Chondrocyte (in vitro differentiated cells): ENCODE measurements at places on chromosomes 7 and 10. TPM values are rescaled to one million over a fixed set of nuclear protein-coding genes. Genes with fewer than 3 reads are reported as not detected.
A peak's percentile ranks its signal among the peaks of the same experiment; 100 is the strongest.

- H3K4me1 ChIP-seq: peaks cover 20% of the 10 kb centered on the region
- no peak overlapping the region for H3K27ac ChIP-seq
- no peak overlapping the region for H3K4me3 ChIP-seq
- H3K36me3 ChIP-seq: no peaks in the 10 kb centered on the region
- no peak for DNase-seq
- peaks cover 2% of the 10 kb centered on the region for H3K27me3 ChIP-seq
Measured at GRCh38 chr7:51121931-51122425, 194.6 kb downstream of the COBL start.

- DNase-seq: no peak
- no peak overlapping the region for H3K27ac ChIP-seq
- H3K4me3 ChIP-seq: no peak overlapping the region
- H3K4me1 ChIP-seq: peaks cover 4% of the 10 kb centered on the region
- peaks cover 12% of the 10 kb centered on the region for H3K36me3 ChIP-seq
Measured at GRCh38 chr7:80216996-80217842, 82.6 kb downstream of the GNAI1 start.

The NPC1L1 gene
- total RNA-seq: not detected in 3 replicates

GRCh38 chr10:70323138-70323696 is 39.4 kb upstream of the NPFFR1 start:
- peaks cover 8% of the 10 kb centered on the region for H3K4me1 ChIP-seq
- H3K36me3 ChIP-seq: no peaks in the 10 kb centered on the region
- peak; percentile 46 for DNase-seq
- no peak overlapping the region for H3K27ac ChIP-seq

DNA sequence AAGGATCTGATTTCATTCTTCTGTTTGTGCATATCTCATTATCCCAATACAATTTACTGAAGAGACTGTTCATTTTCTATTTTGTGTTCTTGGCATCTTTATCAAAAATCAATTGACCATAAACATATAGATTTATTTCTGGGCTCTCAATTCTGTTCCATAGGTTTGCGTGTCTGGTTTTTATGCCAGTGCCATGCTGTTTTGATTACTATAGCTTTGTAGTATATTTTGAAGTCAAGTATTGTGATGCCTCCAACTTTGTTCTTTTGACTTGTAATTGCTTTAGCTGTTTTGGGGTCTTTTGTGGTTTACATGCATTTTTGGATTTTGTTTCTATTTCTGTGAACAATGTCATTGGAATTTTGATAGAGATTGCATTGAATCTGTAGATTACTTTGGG is 278.8 kb downstream of the GPR158 start:
- no peaks in the 10 kb centered on the region for H3K4me1 ChIP-seq
- H3K36me3 ChIP-seq: no peaks in the 10 kb centered on the region
- no peak overlapping the region for H3K4me3 ChIP-seq
- H3K27ac ChIP-seq: no peak overlapping the region

GRCh38 chr10:28385748-28386502 is 83.1 kb upstream of the MPP7 start:
- peaks cover 2% of the 10 kb centered on the region for H3K36me3 ChIP-seq
- H3K27ac ChIP-seq: no peak overlapping the region
- DNase-seq: no peak
- peaks cover 6% of the 10 kb centered on the region for H3K27me3 ChIP-seq
- H3K4me3 ChIP-seq: no peak overlapping the region

The ARHGAP22 gene
- 0.94 to 8.8 TPM (median 7.1 TPM) in 3 replicates for total RNA-seq

The SFMBT2 gene
- total RNA-seq: 1.8 to 2.0 TPM (median 1.9 TPM) in 3 replicates

GRCh38 chr7:72077786-72078185 is 334.4 kb downstream of the CALN1 start:
- peaks cover 2% of the 10 kb centered on the region for H3K27me3 ChIP-seq
- H3K4me3 ChIP-seq: no peak overlapping the region

DNA sequence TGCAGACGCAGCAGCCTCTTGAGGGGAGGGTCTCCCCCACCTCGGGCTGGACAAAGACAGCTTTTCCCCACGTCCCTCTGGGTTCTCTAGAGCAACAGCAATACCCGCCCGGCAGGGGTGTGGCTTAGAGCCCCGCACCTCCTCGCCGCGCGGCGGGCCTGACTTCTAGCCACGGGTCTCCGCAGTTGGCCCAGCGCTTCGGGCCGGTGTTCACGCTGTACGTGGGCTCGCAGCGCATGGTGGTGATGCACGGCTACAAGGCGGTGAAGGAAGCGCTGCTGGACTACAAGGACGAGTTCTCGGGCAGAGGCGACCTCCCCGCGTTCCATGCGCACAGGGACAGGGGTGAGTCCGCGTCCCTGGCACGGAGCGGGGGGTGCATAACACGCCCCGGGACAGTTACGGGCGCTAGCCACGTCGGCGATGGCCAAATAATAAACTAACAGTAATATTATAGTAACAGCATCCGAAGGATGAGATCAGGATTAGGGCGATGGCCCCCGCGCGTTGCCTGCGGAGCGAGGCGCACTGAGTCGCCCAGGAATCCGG is 1.2 kb downstream of the CYP2E1 start:
- DNase-seq: no peak
- no peaks in the 10 kb centered on the region for H3K4me1 ChIP-seq
- H3K4me3 ChIP-seq: no peak overlapping the region
- no peak overlapping the region for H3K27ac ChIP-seq
- H3K36me3 ChIP-seq: peaks cover 16% of the 10 kb centered on the region
- H3K27me3 ChIP-seq: no peaks in the 10 kb centered on the region

The FKBP6 gene
- not detected in 3 replicates for total RNA-seq

The SLC13A4 gene
- not detected in 3 replicates for total RNA-seq

GRCh38 chr10:97196223-97197029 is 10.7 kb upstream of the SLIT1 start:
- H3K36me3 ChIP-seq: no peaks in the 10 kb centered on the region
- peaks cover 4% of the 10 kb centered on the region for H3K4me1 ChIP-seq
- peaks cover 39% of the 10 kb centered on the region for H3K27me3 ChIP-seq

GRCh38 chr10:78401624-78402367 is 368.1 kb downstream of the RPS24 start:
- no peak overlapping the region for H3K4me3 ChIP-seq
- no peak overlapping the region for H3K27ac ChIP-seq
- no peaks in the 10 kb centered on the region for H3K36me3 ChIP-seq
- H3K27me3 ChIP-seq: peaks cover 3% of the 10 kb centered on the region

The CPA4 gene
- 2.1 to 10.3 TPM (median 7.9 TPM) in 3 replicates for total RNA-seq

GRCh38 chr7:103989785-103990767 is 618 bp upstream of the RELN start:
- peaks cover 56% of the 10 kb centered on the region for H3K27me3 ChIP-seq
- peak overlapping the region; percentile 61 for H3K4me3 ChIP-seq
- no peak overlapping the region for H3K27ac ChIP-seq
- peaks cover 1% of the 10 kb centered on the region for H3K36me3 ChIP-seq

DNA sequence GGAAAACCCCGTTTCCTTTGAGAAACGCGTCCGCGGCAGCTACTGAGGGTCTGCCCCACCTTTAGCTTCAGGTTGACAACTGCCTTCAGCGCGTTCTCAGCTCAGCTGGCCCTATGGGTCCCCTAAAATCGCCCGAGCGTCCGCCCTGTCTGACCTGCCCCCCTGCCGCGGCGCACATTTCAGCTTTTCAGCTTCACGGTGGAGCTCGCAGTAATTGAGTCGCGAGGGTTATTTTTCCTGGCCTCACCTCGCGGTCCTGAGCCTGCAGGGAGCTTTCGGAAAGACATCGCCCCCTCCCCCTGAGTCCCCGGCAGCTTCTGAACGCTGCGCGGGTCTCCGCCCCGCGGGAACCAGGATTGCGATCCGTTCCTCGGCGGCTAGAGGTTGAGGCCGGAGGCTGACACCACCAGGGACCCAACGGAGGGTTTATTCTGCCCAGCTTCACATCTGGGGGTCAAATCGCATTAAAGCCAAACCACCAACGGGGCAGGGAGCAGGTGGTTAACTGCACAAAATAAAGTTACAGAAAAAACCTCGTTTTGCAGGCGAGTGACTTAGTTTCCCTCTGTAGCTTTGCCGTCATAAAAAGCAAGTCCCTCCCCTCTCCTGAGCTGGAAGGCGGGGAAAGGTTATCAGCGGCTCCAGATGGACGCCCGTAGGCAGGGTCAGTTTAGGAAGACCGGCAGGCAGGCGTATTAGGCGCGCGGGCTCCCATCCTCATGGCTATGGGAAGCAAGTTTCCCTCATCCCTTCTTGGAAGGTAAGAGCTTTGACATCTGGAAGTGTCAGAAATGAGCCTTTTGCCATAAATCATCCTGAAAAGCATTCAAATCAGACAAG is 11.0 kb downstream of the TWIST1 start:
- peak overlapping the region; percentile 91 for H3K4me3 ChIP-seq
- DNase-seq: no peak
- H3K36me3 ChIP-seq: no peaks in the 10 kb centered on the region
- peak overlapping the region; percentile 99 for H3K27ac ChIP-seq
- peaks cover 51% of the 10 kb centered on the region for H3K4me1 ChIP-seq

The TMEM139 gene
- total RNA-seq: not detected in 3 replicates

The NRCAM gene
- 7.8 to 40.0 TPM (median 9.5 TPM) in 3 replicates for total RNA-seq

DNA sequence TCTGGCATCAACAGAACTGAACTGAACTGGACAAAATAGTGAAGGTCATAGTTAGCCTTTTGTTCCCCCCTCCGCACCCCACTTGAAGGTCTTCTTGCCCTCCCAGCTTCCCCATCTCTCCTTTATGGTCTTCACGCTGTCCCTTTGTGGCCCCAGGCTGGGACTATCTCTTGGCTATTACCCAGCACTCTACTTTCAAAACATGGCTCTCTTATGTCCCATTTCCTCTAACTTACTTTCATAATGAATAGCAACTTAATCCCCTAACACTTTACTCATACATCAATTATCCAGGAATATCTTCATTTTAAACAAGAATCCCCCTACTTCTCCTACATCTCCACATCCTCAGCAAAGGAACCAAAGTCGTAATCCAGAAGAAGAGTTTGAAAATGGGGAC is 135.3 kb upstream of the ITGB1 start:
- no peaks in the 10 kb centered on the region for H3K4me1 ChIP-seq
- H3K27ac ChIP-seq: no peak overlapping the region
- H3K4me3 ChIP-seq: no peak overlapping the region
- H3K27me3 ChIP-seq: no peaks in the 10 kb centered on the region
- H3K36me3 ChIP-seq: peaks cover 2% of the 10 kb centered on the region

GRCh38 chr7:41708581-41709358 is 5.9 kb upstream of the INHBA start:
- peaks cover 1% of the 10 kb centered on the region for H3K36me3 ChIP-seq
- DNase-seq: no peak
- peak overlapping the region; percentile 7 for H3K27ac ChIP-seq
- H3K4me3 ChIP-seq: no peak overlapping the region
- peaks cover 44% of the 10 kb centered on the region for H3K4me1 ChIP-seq
- no peaks in the 10 kb centered on the region for H3K27me3 ChIP-seq

DNA sequence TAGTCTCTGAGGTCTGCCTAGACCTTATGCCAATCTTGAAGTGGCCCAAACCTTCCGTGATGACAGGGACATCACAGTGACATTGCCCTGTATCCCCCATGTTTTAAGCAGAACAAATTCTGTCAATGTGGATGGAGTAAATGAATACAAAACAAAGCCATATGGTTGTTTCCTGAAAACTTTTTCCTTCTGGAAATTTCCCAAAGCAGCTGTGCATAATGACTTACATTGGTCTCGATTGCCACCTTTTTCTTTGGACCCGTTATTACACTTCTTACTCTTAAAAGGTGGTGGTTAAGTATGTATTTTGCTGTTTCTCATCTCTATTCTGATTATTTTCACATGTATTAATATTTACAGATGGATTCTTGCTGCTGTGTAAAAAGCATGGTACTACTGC is 411.2 kb upstream of the KLF6 start:
- no peak overlapping the region for H3K4me3 ChIP-seq
- no peaks in the 10 kb centered on the region for H3K36me3 ChIP-seq
- H3K27ac ChIP-seq: no peak overlapping the region
- no peak for DNase-seq
- no peaks in the 10 kb centered on the region for H3K27me3 ChIP-seq
- peaks cover 27% of the 10 kb centered on the region for H3K4me1 ChIP-seq
